ENCODE measurements at places on chromosomes 16 and 17.

DNA sequence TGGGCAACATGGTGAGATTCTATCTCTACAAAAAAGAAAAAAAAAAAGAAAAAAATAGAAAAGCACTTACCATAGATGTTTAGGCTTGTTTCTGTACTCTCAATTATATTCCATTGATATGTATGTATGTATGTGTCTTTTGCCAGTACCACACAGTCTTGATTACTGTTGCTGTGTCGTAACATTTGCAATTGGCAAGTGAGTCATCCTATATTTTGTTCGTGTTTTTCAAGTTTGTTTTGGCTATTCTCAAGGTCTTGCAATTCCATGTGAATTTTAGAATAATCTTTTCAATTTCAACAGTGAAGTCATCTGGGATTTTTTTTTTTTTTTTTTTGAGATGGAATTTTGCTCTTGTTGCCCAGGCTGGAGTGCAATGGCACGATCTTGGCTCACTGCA is 19.3 kb downstream of the SPECC1 start:
- peak; percentile 4 for DNase-seq

GRCh38 chr17:326010-326621 is 26.5 kb downstream of the RPH3AL start:
- DNase-seq, result no peak

DNA sequence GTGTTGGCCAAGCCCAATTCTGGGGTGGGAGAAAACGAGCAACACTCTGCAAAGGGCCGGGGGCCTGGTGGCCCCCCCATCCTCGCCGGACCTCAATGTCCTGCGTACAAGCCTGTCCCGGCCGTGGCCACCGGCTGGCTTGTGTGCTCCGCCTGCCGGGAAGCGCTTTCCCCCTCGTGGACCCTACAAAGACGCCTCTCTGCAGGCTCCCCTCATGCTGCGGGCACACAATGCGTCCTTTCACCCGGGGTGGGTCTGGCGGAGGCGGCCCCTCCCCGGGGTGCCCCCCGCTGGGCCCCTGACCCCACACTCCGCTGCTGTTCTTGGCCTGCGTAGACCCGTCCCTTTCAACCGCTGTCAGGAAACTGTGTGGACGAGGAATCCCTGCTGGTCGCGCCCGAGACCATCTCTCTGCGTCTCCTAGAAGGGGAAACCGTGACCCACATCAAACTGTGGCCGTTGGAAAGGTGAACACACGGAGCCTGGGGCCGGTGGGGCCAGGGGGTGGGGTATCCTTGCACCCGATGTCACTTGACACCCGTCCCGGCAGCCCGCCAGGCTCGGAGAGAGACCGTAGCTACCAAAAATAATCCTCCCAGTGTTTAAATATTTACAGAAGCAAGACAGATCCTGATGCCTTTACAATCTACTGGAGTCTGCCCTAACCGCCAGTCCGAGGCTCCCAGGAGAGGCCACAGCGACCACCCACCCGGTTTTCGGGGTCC is 43.6 kb downstream of the TBC1D16 start:
- peak; percentile 43 for DNase-seq

DNA sequence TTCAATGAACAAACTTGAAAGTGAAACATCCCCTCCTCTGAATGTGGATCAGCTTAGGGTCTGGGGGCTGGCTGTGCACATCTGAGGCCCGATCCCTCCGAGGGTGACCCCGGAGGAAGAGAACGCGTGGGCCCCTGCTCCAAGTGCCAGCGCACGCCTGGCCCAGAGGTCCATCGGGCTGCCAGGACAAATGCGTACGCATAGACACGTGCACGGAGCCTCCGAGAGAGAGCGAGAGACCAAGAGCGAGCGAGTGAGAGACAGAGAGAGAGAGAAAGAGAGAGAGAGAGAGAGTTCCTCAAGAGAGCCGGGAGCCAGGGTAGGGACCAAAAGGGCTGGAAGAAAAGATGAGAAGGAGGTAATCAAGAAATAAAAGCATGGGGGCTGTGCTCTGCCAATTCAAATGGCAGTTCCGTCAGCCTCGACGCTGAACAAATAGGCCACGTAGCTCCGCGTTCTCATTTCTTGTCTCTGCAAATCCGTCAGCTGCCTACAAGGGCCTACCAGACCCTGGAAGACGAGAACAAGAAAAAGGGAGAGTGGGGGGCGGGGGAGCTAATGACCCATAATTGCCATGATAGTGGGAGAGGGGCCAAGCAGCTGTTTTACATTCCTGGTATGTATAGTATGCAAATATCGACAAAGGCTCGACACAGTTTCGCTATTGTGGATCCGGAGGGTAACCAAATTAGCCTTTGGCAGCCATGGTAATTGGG is 435.3 kb upstream of the ZFHX3 start:
- DNase-seq, result peak; percentile 4

DNA sequence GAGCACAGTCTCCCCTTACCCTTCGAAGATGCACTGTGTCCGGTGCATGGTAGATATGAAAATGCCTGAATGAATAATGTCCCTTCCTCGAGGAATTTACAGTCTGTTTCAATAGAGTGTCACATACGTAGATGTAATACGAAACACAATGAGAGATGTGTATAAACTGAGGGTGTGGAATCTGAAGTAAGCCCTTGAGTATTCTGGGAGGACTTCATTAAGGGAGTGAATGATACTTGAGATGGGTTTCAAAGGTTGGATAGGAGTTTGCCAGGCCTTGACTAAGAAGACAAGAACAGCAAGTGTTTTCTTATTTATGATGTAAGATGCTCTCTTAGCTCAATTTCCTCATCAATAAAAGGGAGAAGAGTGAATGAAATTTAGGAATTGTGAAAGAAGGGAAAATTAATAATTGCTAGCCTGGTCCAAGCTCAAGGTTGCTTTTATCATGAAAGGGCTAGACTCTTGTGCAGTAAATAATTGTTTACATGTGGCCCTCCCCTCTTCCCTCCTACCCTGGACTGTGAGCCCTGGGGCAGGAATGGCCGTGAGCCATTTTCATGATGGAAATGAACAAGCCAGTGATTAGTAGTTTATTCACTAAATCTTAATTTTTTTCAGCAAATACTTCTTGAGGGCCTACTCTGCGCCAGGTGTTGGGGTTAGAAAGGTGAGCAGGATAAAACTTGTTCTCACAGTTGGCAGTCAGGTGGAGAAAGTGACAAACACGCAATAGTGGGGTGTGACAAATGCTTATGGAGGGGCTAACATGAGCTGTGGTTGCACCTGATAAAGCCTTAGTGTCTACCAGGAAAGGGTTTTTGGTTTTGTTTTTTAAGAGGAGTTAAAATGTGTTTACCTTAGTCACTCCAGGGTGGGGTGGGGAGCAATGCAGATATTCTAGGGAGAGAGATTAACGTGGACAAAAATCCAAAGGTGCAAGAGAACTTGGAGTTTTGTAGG is 1.6 kb downstream of the KIF22 start:
- no peak for DNase-seq

DNA sequence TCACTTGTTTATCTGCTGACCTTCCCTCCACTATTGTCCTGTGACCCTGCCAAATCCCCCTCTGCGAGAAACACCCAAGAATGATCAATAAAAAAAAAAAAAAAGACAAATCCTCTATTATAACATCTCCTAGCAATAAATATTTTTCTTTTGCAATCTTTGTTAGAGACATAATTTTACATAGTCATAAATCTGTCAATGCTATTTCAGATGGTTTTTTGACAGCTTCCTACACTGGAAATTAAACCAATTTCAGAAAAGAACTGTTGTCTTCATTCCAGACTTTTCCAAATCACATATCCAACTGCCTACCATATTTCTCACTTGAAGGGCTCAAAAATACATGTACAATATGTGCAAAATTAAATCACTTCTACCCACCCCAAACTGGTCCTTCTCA is 3.7 kb downstream of the METTL16 start:
- no peak for DNase-seq

GRCh38 chr17:49747632-49748031 is 16.3 kb downstream of the FAM117A start:
- no peak for DNase-seq

GRCh38 chr16:66159987-66160386 is 206.5 kb upstream of the CDH5 start:
- peak; percentile 40 for DNase-seq

DNA sequence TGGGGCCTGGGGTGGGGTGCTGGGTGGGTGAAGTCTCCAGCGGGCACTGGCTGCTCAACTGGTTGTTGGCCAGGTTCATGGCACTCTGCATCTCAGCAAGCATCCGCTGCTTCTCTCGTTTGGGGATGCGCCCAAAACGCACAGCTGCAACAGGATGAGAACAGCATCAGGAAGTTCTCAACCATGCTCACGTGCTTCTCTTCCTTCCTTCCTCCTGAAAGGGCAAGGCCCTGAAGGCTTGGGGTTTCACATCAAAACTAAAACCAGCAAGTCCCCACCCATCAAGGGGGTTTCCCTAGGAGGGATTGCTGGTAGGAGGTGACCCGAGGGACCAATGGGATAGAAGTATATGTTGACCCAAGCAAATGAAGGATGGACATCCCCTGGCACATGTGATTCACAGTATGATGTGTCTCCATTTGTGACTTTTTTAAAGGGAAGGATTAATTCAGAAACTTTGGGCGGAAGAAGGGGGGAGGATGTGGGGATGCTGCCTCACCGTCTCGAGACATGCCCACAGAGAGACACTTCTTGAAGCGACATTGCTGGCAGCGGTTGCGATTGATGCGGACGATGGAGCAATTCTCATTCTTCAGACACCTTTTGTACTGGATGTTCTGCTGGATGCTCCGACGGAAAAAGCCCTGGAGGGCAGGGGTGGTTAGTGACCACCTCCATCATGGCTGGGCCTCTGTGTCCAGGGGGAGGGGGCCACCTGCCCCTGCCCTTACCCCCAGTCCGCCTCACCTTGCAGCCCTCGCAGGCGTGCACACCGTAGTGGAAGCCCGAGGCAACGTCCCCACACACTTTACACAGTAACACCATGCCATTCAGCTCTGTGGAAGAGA is 4.2 kb downstream of the NR1D1 start:
- no peak for DNase-seq

DNA sequence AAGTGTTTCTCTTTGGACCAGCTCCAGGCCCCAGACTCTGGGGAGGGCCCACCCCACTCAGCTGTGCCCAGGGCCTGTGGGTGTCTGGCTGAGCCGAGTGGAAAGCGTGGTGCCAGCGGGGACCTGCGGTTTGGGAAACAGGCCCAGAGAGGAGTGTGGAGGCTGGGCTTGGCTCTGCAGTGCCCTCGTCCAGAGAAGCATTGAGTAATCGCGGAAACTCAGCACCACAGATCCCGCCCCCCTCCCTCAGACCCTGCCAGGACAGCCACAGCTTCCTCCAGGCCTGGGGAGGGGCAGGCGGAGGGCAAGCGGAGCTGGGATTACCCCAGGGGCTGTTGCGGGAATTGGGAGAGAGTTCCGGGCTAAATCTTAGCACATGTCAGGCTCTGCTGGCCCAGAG is 14.6 kb upstream of the PITPNA start:
- DNase-seq, result peak; percentile 78

DNA sequence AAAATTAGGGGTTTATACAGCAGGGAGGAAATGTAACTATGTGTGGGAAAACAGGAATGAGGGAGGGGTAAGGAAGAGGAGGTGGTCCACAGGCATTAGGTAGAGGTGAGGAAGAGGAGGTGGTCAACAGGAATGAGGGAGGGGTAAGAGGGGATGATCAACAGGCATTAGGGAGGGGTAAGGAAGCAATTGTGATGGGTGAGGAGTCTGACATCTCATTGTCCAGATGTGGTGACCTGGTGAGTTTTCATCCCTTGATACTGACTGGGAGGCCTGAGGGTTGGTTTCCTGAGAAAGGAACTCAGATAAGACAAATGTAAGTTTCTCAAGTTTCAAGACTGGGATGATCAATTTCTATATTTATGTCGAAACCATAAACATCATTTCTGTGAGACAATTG is 206.2 kb upstream of the C16orf82 start:
- no peak for DNase-seq

DNA sequence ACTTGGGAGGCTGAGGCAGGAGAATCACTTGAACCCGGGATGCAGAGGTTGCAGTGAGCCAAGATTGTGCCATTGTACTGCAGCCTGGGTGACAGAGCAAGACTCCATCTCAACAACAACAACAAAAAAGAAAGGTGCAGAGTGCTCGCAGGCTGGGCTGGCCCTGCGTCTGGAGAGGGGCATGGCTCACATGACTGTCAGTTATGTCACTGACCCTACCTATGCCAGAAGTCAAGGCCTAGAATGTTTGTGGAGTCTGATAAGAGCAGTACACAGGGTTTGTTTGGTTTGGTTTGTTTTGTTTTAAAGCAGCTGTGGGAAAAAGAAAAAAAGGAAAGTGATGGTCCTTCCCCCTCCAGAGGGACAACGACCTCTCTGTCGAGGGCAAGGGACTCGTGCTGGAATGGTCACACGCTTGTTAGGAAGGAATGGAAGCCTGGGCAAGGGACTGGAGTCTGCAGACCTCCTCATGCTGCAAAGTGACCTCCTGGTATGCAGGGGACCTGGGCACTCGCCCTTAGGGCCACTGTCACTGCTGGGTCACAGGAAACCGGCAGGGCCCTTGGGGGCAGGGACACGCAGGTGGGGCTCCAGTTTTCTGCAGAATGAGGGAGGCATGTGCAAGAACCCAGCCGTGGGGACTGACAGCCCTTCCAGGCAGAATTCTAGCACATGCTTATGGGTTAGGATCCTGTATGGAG is 10.1 kb upstream of the OSGIN1 start:
- DNase-seq, result no peak

- DNase-seq, result no peak
These were observed 97.9 kb upstream of the CRHR1 start for GRCh38 chr17:45686250-45686649.

GRCh38 chr16:23941963-23942564 is 106.3 kb downstream of the PRKCB start:
- no peak for DNase-seq

- peak; percentile 60 for DNase-seq
These were observed 15.1 kb downstream of the SAMD14 start for GRCh38 chr17:50114849-50115357.

DNA sequence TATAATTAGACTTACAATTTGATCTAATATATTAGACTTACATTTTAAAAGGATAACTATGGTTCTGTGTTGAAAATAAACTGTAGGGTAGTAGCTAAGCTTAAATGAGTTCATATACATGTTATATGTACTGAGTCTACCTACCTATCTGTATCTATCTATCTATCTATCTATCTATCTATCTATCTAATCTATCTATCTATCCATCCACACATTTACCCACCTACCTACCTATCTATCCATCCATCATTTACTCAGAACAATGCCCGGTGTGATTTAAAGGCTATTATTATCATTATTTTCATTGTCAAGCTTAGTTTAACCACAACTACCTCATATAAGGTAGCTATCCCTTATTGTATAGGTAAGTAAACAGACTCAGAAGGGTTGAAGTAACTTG is 7.0 kb downstream of the KRT10 start:
- no peak for DNase-seq

- peak; percentile 98 for DNase-seq
These were observed 17.4 kb upstream of the COL1A1 start for GRCh38 chr17:50218771-50219315.

Data from fibroblast of skin of right biceps (primary cell).